KBM-7 (cell line): ENCODE measurements at places on chromosomes 3 and 15.

DNA sequence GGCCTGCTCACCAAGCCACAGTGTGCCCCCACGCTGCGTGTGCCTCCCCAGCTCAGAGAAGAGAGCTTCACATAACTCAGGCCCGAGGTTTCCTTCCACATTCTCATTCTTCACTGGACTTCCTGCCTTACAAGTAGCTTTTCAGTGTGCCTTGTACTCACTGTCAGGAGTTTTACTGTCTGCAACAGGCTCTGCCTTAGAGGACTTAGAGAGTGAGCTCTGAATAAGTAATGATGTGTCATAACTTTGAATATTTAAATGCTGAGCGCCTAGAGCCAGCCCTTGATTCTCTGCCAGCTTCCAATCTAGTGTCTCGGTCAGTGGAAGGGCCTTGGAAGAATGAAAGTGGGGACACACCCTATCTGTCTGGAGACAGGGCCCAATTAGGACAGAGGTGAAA lies 41.8 kb downstream of the ITGB5 start:
- no peak for DNase-seq

- DNase-seq = no peak
Observed at GRCh38 chr3:195441476-195441991, 1.3 kb downstream of the ACAP2 start.

- no peak for DNase-seq
Observed at GRCh38 chr15:47552978-47553608, 164.2 kb upstream of the SEMA6D start.

GRCh38 chr3:147702509-147702908 lies 293.3 kb downstream of the ZIC1 start:
- DNase-seq = no peak

- no peak for DNase-seq
Observed at GRCh38 chr3:53231532-53232511, 24.0 kb downstream of the TKT start.

- DNase-seq = no peak
Observed at GRCh38 chr3:33629219-33629618, 88.8 kb downstream of the CLASP2 start.

DNA sequence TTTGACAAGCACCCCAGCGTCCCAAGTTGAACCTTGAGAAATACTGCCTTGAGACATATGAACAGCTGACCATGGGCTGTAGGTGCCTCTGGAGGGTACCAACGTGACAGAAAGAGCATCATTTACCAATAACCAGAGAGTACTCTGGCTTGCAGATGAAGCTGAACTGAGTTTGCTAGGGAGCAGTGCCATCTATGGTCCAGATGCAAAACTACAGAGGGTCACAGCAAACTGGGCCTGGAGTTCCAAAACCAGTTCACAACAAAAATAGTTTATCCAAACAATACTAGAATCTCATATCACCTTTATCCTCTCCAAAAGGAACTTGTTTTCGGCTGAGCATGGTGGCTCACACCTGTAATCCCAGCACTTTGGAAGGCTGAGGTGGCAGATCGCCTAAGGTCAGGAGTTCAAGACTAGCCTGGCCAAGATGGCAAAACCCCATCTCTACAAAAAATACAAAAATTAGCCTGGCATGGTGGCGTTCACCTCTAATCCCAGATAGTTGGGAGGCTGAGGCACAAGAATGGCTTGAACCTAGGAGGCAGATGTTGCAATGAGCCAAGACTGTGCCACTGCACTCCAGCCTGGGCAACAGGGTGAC lies 69.3 kb downstream of the CHAC1 start:
- DNase-seq = peak; percentile 61
